ENCODE measurements at places on chromosomes 6 and 20. TPM values are rescaled to one million over a fixed set of nuclear protein-coding genes. Genes with fewer than 3 reads are reported as not detected.

GRCh38 chr6:104597541-104598050 lies 262.1 kb downstream of the HACE1 start:
- H3K36me3 ChIP-seq = no peaks in the 10 kb centered on the region
- no peaks in the 10 kb centered on the region for H3K4me1 ChIP-seq
- no peak for DNase-seq
- no peaks in the 10 kb centered on the region for H3K27me3 ChIP-seq
- no peak overlapping the region for H3K27ac ChIP-seq

DNA sequence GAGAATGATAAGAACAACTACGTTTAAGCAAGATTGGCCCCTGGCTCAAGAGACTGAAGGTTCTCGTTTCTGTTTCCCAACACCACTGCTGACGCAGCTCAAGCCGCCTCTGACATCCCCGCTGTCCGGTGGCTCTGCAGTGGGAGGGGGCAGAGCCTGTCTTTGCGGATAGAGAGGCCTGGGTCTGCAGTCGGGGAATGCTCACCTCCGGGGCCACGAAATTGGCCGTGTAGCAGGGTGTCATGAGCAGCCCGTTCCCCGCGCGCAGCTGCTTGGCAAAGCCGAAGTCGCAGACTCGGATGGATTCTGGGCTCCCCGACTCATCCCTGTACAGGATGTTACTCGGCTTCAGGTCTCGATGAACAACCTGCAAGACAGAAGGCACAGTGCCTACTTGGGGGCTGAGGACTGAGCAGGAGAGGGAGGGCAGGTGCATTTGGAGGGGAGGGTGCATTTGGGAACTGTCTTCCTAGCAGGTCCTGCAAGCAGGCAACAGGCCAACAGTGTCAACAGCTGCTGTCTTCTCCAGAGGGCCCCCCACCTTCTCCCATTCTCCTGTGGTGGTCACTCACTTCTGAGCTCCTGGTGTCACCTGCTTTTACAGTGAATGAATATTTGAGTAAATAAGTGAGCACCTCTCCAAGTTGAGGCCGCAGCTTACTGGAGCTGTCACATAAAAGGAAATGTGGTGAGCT lies 40.5 kb upstream of the MPC1 start:
- H3K4me1 ChIP-seq = no peaks in the 10 kb centered on the region
- H3K36me3 ChIP-seq = no peaks in the 10 kb centered on the region
- no peak overlapping the region for H3K4me3 ChIP-seq

DNA sequence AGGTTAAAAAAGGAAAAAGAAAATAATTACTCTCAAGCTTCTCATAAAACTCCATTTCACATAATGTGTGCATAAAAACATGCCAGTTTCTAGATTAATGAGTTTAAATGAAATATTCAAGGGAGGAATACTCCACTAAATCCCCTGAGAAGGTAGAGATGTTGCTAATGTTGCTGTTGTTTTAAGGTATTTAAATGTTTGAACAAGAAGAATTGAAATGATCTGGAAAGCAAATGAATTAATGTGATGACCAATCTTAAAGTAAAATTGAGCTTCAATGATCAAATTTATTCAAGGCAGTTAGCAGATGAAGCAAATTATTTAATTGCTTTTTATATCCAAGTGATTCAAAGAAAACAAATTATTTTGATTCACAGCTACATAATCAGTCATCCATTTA lies 804.4 kb downstream of the EYS start:
- no peak overlapping the region for H3K27ac ChIP-seq
- no peak for DNase-seq
- H3K4me3 ChIP-seq = no peak overlapping the region
- H3K4me1 ChIP-seq = no peaks in the 10 kb centered on the region

DNA sequence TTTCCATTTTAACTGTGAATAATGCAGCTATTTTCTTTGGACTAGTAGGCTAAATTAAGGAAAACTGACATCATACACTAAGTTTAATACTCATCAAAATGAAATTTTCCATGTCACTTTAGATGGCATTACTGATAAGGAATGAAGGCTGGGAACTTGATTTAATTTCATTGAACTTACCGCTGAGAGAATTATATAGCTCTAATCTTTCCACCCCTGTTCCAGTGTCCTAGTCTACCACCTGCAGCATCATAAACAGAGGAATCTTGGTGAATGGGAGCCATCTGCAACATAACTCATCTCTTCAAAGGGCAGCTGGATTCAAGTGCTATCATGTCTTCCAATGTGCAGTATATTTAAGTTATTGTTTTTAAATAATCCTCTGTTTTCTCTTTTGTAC lies 1395.2 kb downstream of the EPHA7 start:
- no peaks in the 10 kb centered on the region for H3K27me3 ChIP-seq
- H3K4me3 ChIP-seq = no peak overlapping the region
- no peaks in the 10 kb centered on the region for H3K36me3 ChIP-seq
- no peaks in the 10 kb centered on the region for H3K4me1 ChIP-seq

- DNase-seq = no peak
- no peak overlapping the region for H3K4me3 ChIP-seq
- H3K27me3 ChIP-seq = no peaks in the 10 kb centered on the region
- H3K4me1 ChIP-seq = no peaks in the 10 kb centered on the region
- no peak overlapping the region for H3K27ac ChIP-seq
These were observed 9.8 kb downstream of the BCAS4 start for GRCh38 chr20:50804437-50805348.

DNA sequence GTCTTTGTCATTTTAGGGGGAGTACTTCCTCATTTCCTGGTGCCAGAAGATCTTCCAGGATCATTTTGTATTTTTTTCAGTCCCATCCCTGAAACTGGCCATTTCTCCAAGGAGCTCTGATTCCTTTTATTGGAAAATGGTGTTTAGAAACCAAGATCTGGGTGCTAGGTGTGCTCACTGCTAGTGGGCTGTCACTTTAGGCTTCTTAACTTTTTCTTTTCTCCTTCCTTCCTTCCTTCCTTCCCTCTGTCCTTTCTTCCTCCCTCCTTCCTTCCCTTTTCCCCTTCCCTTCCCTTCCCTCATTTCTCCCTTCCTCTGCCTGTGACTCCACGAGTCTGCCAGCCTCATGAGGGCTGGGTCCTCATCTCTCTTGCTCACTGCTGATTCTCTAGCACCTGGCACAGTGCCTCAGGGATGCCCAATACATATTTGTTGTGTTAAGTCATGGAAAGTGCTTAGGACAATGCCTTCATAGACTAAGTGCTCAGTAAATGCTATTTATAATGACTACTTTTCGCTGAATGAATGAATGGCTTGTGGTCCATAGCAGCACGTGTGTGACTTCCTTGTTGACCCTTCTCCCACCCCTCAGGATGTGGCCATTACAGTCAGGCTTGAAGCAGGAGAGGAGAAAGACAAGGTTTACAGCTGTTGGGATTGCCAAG lies 36.9 kb downstream of the APCDD1L start:
- no peak overlapping the region for H3K27ac ChIP-seq
- no peaks in the 10 kb centered on the region for H3K36me3 ChIP-seq
- no peak overlapping the region for H3K4me3 ChIP-seq
- no peaks in the 10 kb centered on the region for H3K27me3 ChIP-seq
- no peak for DNase-seq
- no peaks in the 10 kb centered on the region for H3K4me1 ChIP-seq

DNA sequence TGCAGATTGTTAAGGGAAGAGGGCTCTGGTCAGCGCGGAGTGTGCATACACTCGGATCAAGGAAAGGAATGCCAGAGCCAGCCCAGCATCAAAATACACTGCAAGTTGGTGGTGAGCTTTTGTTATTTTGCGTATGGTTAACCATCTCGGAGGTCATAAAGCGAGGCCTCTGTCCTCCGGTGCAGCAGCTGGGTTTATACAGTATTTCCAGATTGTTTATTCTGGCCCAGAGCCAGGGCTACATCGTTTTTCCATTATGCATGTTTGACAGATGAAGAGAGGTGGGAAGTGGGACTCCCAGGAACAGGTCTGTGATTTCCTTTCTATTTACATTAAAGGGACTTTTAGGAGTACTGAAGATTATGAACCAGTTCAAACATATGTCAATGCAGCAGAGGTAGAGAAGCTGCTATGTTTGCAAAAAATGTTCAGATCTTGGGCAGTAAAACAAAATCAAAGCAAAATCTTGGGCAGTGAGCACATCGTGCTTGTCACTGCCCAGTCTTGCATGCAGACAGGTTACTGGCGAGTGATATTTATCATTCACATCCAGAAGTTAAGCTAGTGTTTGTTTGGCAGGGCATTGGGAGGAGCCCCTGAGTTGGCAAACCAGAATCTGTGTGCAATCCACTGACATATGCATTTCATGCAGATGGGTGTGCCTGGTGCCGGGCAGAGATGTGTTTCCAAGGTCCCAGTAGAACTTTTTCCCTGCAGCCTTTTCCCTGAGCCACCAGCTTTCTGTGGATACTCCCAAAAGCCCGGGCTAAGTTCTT lies 256.3 kb upstream of the TAB2 start:
- no peak for DNase-seq
- H3K4me1 ChIP-seq = peaks cover 11% of the 10 kb centered on the region
- no peaks in the 10 kb centered on the region for H3K36me3 ChIP-seq

DNA sequence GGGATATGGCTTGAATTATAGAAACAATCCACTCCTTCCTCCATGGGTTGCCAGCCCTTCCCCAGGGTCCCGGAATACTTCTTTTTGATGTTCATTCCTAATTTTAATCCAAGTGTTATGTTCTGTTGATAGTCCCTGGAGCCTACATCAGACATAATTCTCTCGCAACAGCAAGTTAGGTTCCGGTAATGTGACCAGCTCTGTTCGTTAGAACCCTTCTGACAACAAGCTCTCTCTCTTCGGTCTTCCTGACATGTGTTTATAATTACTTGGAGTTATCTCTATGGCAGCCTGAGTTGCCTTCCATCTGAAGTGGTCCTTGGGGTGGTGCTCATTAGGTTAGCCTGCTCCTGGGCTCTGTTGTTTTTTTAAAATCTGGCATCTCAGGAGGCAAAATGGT lies 506.9 kb upstream of the JARID2 start:
- H3K4me3 ChIP-seq = no peak overlapping the region
- H3K27me3 ChIP-seq = no peaks in the 10 kb centered on the region
- no peaks in the 10 kb centered on the region for H3K36me3 ChIP-seq
- no peak for DNase-seq

GRCh38 chr6:108766886-108767285 lies 81.3 kb upstream of the ARMC2 start:
- H3K27ac ChIP-seq = no peak overlapping the region
- H3K27me3 ChIP-seq = no peaks in the 10 kb centered on the region
- peaks cover 55% of the 10 kb centered on the region for H3K4me1 ChIP-seq
- H3K4me3 ChIP-seq = no peak overlapping the region
- no peaks in the 10 kb centered on the region for H3K36me3 ChIP-seq

DNA sequence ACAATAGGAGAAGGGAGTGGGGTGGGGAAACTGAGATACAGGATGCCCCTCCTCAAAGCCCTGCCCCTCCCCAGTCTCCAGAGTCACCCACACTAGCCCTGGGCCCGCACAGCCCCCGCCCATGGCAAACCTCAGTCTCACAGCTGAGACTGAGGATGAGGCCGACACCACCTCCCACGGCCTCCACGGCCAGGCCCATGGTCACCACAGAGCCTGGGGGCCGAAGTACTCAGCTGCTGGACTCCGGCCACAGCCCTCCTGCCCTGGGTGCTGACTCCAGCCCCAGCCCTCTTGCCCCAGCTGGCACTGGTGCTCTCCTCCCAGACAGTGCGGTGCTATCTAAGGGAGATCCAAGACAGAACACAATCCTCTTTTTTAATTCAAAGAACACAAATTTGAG lies 176.1 kb downstream of the TTLL2 start:
- H3K36me3 ChIP-seq = no peaks in the 10 kb centered on the region
- H3K4me3 ChIP-seq = no peak overlapping the region
- H3K27ac ChIP-seq = no peak overlapping the region
- no peak for DNase-seq
- no peaks in the 10 kb centered on the region for H3K4me1 ChIP-seq
- H3K27me3 ChIP-seq = no peaks in the 10 kb centered on the region

GRCh38 chr6:73523434-73524123 lies 2.7 kb upstream of the EEF1A1 start:
- DNase-seq = peak; percentile 78
- peak overlapping the region; percentile 74 for H3K4me3 ChIP-seq
- peak overlapping the region; percentile 99 for H3K27ac ChIP-seq
- H3K36me3 ChIP-seq = peaks cover 4% of the 10 kb centered on the region
- H3K27me3 ChIP-seq = no peaks in the 10 kb centered on the region

DNA sequence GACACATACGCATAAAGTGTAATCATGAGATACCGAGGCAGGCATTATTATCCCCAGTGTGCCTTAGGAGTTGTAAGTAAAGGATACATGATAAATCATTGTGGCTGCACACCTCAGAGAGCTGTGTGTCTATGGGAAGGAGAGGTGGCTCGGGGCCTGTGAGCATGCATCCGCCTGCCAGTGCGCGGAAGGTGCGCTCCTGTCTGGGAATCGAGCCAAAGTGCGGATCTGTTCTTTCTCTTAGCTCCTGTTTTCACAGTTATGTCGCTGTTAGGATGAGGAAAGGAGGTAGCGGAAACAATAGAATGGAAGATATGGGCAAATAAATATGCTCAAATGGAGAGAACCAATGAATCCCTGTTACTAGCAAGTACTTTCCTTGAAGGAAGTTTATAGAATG lies 98.0 kb downstream of the ANKRD6 start:
- no peaks in the 10 kb centered on the region for H3K36me3 ChIP-seq
- H3K4me1 ChIP-seq = no peaks in the 10 kb centered on the region
- no peak overlapping the region for H3K27ac ChIP-seq
- H3K27me3 ChIP-seq = no peaks in the 10 kb centered on the region
- DNase-seq = no peak

DNA sequence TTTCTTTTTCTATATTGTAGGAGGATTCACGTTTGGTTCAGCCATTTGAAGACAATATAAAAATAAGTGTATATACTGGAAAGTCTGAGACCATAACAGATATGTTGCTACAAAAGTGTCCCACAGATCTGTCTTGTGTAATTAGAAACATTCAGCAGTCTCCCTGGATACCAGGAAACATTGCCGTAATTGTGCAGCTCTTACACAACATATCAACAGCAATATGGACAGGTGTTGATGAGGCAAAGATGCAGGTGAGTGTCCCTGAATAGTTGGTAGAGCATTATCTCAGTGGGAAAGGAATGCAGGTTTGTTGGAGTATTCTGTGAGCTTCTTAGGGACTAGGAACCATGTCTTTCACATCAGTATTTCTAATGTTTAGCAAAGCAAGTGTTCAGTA lies 18.3 kb upstream of the ADGRF4 start:
- DNase-seq = no peak
- H3K4me3 ChIP-seq = no peak overlapping the region
- H3K27me3 ChIP-seq = no peaks in the 10 kb centered on the region
- no peaks in the 10 kb centered on the region for H3K4me1 ChIP-seq
- H3K36me3 ChIP-seq = no peaks in the 10 kb centered on the region
- H3K27ac ChIP-seq = no peak overlapping the region

- H3K27me3 ChIP-seq = no peaks in the 10 kb centered on the region
- no peak overlapping the region for H3K4me3 ChIP-seq
- H3K4me1 ChIP-seq = no peaks in the 10 kb centered on the region
These were observed 101.1 kb downstream of the TFAP2A start for GRCh38 chr6:10313799-10314162.

- H3K36me3 ChIP-seq = peaks cover 19% of the 10 kb centered on the region
- no peak overlapping the region for H3K27ac ChIP-seq
- no peak overlapping the region for H3K4me3 ChIP-seq
- H3K4me1 ChIP-seq = peaks cover 15% of the 10 kb centered on the region
These were observed 30.2 kb upstream of the RNF8 start for GRCh38 chr6:37323580-37323979.

- no peaks in the 10 kb centered on the region for H3K27me3 ChIP-seq
- H3K36me3 ChIP-seq = no peaks in the 10 kb centered on the region
- no peaks in the 10 kb centered on the region for H3K4me1 ChIP-seq
- no peak for DNase-seq
These were observed 93.3 kb downstream of the HS3ST5 start for GRCh38 chr6:114249522-114249921.

Gene C20orf141
- not detected for total RNA-seq

Gene SLC35D3
- total RNA-seq = not detected

Gene ZC2HC1B
- not detected for total RNA-seq

Gene OPN5
- not detected for total RNA-seq

Gene SPINT3
- not detected for total RNA-seq

Gene KCNG1
- 0.22 TPM for total RNA-seq

Gene ZNF311
- 0.62 TPM for total RNA-seq

Measured in right lobe of liver (tissue), 6 donors.